ENCODE measurements at places on chromosomes 2 and 18. TPM values are rescaled to one million over a fixed set of nuclear protein-coding genes. Genes with fewer than 3 reads are reported as not detected.

Gene PRSS56
- total RNA-seq: not detected

Gene CYP1B1
- 6.2 TPM for total RNA-seq

Gene ANKRD53
- 0.73 TPM for total RNA-seq

Gene NFATC1
- 6.4 TPM for total RNA-seq

Gene ZBTB7C
- total RNA-seq: 0.14 TPM

Gene GPAT2
- total RNA-seq: 2.2 TPM

Gene SPP2
- not detected for total RNA-seq

Gene SMYD1
- total RNA-seq: 0.07 TPM

Gene SCG2
- total RNA-seq: 0.31 TPM

Gene CNNM4
- 6.7 TPM for total RNA-seq

Gene AQP12B
- total RNA-seq: not detected

Gene DPP10
- 26.3 TPM for total RNA-seq

Gene OSBPL1A
- total RNA-seq: 71.4 TPM

Gene ZCCHC2
- total RNA-seq: 14.4 TPM

Gene MOCOS
- 7.2 TPM for total RNA-seq

Gene CD28
- not detected for total RNA-seq

Gene SLC19A3
- total RNA-seq: 9.1 TPM

Gene ASB18
- total RNA-seq: not detected

Gene UCN
- 0.59 TPM for total RNA-seq
